Forelimb muscle (tissue), 1 donor: ENCODE measurements at places on chromosomes 2 and 18. TPM values are rescaled to one million over a fixed set of nuclear protein-coding genes. Genes with fewer than 3 reads are reported as not detected.

- no peak for DNase-seq
Measured at GRCh38 chr2:14126846-14127245, 505.7 kb upstream of the LRATD1 start.

Gene AQP12B
- 1.1 TPM for polyA plus RNA-seq

Gene AKAIN1
- polyA plus RNA-seq, result not detected

- peak; percentile 53 for DNase-seq
Measured at GRCh38 chr2:109128048-109128615, 873 bp upstream of the SH3RF3 start.

- DNase-seq, result no peak
Measured at GRCh38 chr2:56234241-56234640, 50.5 kb downstream of the CCDC85A start.

Gene ANKRD30BL
- not detected for polyA plus RNA-seq

DNA sequence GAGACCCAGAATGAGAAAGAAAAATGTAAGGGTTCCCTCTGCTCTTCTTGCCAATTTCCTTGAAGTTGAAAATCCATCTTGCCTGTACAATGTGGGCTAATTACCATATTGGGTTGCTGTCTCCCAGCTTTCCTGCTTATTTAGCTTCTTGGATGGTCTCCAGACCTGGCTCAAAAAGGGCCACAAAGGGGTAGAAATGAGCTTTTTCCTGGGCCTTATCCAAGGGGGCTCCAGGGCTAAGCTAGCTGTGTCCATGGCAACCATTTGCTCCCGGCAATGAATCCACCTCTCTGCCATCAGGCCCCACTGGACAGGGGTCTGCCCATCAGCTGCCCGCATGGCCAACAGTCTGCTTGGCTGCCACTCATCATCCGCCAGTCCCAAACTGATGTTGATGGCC, 85.0 kb downstream of the BOD1L2 start:
- DNase-seq, result no peak

- no peak for DNase-seq
Measured at GRCh38 chr2:71923143-71923525, 224.5 kb downstream of the CYP26B1 start.

GRCh38 chr2:175136334-175137215, 31.4 kb downstream of the ATF2 start:
- DNase-seq, result no peak

GRCh38 chr2:203719456-203720410, 13.3 kb downstream of the CD28 start:
- no peak for DNase-seq

- no peak for DNase-seq
Measured at GRCh38 chr2:84874381-84875212, 6.3 kb downstream of the TRABD2A start.

GRCh38 chr2:105961599-105962146, 217.0 kb downstream of the NCK2 start:
- no peak for DNase-seq

GRCh38 chr2:121513597-121514333, 16.9 kb upstream of the RNU4ATAC start:
- no peak for DNase-seq

Gene CRYBA2
- polyA plus RNA-seq, result not detected

Gene CHRNG
- 160 TPM for polyA plus RNA-seq

Gene APLF
- polyA plus RNA-seq, result 1.3 TPM

Gene GMCL1
- polyA plus RNA-seq, result 8.8 TPM

- DNase-seq, result no peak
Measured at GRCh38 chr2:102046135-102046986, 54.6 kb downstream of the IL1R2 start.

GRCh38 chr2:179793238-179793637, 68.2 kb downstream of the ZNF385B start:
- DNase-seq, result no peak

DNA sequence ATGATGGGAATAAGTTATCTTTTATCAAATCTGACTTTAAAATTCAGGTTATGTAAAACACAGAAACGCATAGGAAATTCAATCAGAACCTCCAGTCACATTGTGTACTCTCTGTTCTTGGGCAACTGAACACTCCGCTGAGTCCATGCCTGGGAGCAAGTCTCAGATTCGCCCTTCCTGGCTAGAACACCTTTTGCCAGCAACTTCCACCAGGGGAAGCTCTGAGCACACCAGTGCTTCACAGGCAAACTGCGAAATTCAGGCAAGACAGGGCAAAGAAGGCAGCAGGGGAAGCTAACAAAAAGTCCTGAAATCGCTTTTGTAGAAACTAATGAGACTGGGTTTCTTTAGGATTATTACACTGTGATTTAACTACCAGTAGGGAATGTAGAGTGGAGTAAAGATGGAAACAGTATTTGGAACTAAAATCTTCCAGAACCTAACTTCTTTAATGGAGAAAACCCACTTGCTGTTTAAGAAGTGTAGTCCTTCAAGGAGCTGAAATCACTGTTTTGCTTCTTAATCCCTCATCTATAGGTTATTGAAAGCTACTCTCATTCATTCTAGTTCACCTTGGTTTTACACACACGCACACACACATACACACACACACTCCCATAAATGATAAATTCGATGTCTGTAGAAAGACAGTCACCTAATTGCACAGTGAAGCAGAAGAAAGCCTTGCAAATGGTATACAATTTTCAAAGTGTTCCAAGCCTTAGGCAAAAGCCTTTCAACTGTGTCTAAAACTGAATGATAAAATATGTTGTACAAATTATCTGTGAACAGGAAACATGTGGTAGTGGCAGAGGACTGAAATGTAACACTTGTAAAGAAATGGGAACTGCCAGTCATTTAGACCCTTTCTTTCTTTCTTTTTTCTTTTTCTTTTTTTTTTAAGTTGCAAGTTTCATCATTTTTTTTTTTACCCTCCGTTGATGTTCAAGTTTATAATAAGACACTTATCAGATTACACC, 214.5 kb downstream of the TMEM182 start:
- no peak for DNase-seq

DNA sequence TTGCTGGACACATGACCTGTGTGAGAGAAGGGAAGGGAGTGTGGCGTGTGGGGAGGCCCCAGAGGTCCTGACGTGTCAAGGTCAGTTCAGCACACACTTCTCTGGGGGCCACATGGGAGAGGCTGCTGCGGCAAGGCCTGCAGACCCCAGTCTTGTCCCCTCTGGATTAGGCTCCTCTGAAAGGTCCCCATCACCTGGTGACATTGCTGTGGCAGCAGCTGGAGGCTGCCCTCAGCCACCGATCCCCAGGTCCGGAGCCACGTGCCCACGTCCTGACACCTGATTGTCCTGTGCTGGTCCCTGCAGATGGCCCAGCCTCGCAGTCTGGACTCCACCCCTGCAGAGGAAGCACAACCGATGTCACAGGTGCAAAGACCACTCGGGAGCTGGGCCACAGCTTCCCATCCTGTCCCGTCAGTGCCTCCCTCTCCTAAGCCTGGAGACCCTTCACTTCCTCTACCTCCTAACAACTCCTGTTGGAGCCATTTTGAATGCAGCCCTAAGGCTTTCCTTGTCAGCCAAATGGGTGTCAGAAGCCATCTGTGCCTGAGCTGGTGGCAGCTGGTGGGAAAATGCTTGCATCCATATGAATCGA, 12.7 kb downstream of the TMEM177 start:
- no peak for DNase-seq

GRCh38 chr2:59490994-59491393, 1062.5 kb downstream of the BCL11A start:
- no peak for DNase-seq

Gene FEV
- polyA plus RNA-seq, result not detected

DNA sequence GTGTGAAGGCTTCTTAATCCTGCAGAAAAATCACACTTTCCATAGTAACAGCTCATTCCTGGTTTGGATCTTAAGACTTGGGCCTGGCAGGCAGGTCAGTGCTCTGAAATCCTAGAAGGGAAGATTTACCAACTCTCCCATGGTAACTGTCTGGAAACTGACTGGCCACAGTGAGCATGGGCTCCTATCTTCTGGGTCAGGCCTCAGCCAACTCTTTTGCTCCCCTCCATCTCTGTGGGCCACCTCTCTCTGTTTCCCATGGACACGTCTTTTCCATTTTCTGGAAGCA, 86.7 kb downstream of the ACAA2 start:
- DNase-seq, result no peak

DNA sequence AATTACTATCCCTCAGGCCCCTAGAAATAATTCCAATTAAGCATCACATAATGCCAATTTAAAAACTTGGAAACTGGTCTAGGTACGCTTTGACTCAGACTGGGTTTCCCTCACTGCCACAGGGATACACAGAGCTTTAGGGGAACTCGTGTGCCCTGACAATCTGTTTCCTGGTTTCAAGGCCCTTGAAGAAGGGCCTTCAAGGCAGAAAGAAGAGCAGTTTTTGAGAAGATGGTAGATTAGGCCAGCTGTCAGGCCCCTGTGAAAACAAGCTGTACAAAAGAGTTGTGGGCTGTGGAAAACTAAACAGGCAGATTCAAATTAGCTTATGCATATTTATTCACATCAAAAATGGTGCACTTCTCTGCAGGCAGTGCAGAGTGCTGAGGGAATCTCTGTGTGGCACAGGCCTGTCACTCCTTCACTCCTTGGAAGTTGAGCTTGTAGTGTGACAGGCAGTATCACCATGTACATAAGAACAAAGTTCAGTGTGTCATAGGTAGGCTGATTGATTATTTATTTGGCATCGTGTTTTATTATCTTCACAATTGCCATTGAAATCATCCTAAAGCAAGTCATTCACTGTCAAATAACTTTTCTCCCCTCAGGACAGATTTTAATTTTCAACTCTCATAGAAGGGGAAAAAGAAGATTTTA, 614.4 kb upstream of the GYPC start:
- no peak for DNase-seq

DNA sequence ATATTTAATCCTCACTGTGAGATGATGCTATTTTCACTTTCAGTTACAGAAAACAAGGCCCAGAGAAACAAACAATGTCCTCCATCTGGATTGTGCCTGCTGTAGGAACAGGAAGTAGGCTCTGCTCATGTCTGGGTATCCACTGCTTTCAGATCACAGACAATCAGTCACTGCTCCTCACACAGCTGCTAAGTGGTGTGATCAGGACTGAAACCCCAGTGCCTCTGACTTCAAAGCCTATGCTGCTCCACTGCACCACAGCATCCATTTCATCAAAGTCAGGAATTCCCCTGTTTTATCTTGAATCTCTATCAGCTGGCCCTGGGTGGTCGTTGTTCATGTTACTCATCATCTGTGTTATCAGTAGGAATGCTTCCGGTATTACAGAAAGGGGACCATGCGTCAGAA, 303.8 kb upstream of the TRIB2 start:
- no peak for DNase-seq

GRCh38 chr18:62486290-62486964, 36.4 kb upstream of the ZCCHC2 start:
- no peak for DNase-seq

Gene ICOS
- not detected for polyA plus RNA-seq

DNA sequence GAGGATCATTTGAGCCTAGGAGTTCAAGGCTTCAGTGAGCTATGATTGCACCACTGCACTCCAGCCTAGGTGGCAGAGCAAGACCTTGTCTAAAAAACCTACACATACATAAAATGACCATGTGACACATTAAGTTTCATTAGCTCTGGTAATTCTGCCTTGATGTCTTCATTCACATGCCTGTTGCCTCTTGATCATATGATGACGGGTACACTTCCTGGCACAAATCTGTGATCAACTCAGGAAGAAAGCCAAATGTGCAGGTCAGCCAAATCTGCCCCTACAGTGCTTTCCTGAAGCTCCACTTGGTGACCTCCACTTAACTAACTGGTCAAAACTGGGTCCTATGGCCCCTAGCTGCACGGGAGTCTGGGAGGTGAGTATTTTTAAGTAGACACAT, 54.4 kb upstream of the B3GNT7 start:
- DNase-seq, result no peak

Gene KANSL1L
- 21.4 TPM for polyA plus RNA-seq

DNA sequence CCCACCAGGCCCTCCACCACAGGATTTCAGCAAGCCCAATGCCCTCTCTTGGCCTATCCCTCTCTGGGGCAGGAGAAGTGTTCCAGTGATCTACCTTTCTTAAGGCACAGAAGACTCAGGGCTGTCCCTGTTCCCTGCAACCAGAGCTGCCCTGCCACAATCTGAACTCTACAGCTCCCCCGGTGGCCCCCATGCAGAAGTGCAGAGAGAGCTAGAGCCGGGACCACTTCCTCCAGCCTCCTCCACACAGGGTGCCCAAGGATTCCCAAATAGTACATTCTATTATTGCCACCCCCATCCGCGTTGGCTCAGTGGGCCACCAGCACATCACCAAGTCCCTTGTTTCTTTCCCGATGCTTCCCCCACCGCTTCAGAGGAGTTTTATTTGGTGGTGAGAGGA, 114.8 kb upstream of the PTPRM start:
- no peak for DNase-seq

DNA sequence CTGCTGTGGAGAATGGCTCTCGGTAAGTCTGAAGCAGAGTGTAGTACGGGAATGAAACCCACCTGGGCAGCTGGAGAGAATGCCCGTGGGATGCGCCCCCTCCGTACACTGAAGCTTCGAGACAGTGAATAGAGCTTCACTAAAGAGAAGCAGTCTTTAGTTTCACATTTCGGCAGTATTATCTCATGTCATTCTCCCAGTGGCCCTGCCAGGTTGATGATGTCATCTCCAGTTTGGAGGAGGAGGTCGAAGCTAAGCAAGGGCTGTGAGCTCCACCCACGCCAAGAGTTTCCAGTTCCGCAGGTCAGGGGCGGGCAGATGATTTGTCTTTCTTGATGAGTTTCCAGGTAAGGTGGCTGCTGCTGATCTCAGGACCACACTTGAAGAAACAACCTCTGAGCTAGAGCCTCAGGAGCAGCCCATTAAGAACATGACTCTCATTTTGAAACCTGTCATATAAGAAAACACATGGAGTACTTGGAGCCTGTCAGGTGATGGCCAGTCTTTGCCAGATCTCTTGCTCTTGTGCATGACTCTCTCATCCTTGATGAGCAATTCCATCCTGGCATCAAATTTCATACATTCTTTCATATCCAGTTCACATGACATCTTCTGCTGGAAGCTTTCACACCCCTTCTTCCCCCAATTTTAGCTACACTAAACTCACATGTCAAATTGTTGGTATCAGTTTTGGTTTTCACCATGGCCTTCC, 475.0 kb downstream of the RNF144A start:
- no peak for DNase-seq

DNA sequence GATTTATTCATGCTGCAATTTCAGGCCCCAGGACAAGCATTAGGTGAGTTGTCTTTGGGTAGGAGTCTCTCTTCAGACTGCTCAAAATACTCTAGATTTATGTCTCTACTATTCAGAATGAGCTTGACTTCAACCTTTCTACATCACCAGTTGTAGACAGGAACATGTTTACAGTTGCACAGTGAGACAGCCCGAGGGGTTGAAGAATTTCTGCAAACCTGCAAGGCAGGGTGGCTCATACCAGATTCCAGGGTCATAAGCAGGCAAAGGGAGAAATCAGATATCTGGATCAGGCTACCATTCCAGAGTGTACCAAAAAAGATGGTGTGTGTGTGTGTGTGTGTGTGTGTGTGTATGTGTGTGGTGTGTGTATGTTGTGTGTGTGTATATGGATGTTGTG, 112.4 kb downstream of the SPP2 start:
- DNase-seq, result no peak

GRCh38 chr2:150983314-150983897, 278.3 kb downstream of the RBM43 start:
- no peak for DNase-seq
